ENCODE measurements at places on chromosomes 7 and 10. TPM values are rescaled to one million over a fixed set of nuclear protein-coding genes. Genes with fewer than 3 reads are reported as not detected.

GRCh38 chr7:117772421-117772820 lies 100.8 kb downstream of the CTTNBP2 start:
- DNase-seq: no peak

DNA sequence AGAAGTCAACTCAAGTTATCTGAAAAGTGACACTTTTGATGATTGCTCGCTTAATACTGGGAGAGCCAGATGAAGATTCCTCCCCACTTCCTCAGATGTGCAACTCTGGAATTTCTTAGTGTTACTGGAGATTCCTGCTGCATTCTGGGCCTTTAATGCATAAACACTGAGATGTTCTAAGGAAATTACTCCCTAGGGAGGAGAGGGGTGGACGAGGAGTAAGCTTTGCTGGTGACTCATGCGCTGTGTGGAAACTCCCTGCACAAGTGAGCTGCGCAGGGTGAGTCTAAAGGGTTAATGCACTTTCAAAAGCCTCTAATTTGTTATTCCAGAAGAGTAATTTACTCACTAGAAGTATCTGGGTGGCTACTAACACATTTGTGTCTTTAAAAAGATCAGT lies 46.3 kb downstream of the EGFR start:
- no peak for DNase-seq

DNA sequence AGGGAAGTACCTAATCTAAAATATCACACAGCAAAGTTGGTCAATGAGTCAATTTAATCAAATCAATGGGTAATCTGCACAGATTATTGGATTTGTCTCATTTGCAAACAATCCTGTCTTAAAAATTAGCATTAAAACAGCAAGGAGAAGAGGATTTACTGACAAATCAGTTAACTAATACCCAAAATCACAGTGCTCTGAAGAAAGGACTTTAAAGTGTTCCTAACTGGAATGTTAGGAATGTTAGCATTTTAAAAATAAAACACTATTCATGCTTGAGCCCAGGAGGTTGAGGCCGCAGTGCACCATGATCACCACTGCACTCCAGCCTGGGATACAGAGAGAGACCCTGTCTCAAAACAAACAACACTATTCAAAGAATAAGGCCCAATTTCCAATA lies 83.1 kb downstream of the CHCHD3 start:
- DNase-seq: no peak

DNA sequence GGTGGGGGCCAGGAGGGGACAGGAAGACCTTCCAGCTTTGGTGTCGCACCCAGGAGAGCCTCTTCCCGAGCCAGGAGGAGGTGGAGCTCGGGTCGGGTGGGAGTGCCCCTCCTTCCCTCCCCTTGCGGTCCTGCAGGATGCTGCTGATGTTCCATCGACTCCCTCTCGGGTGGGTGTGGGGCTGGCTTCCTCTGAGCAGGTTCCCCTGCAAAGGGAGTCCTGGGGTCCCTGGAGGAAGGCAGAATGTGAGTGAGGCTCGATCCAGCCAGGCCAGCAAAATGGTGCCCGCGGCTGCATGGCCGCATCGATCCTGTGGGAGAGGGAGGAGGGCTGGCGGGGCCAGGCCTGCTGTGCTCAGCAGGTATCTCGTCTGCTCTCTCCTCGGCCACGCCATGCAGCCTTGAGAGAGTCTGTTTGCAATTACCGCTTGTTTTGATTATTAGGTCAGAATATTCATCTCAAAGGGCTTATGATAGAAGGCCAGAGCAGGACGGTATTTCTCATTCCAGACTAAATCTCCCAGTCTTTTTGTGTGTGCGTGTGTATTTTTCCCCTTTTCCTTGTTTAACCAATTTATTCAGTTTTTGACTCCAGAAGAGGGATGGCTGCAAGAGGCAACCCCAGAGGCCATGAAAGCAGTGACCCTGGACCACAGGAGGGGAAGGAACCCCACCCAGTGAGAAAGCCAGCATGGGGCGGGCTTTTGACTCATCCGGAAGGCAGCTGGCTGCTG lies 137.3 kb upstream of the ZMIZ1 start:
- DNase-seq: no peak

The MSS51 gene
- 1.6 TPM for total RNA-seq

The HOXA6 gene
- total RNA-seq: 3.1 TPM

The JAKMIP3 gene
- total RNA-seq: 0.48 TPM

GRCh38 chr7:39154815-39155214 lies 177.1 kb downstream of the POU6F2 start:
- DNase-seq: no peak

GRCh38 chr7:81501220-81501619 lies 268.6 kb downstream of the HGF start:
- no peak for DNase-seq

The PON2 gene
- total RNA-seq: 54.7 TPM

The TFR2 gene
- total RNA-seq: 0.29 TPM

GRCh38 chr7:158128572-158128971 lies 459.1 kb downstream of the PTPRN2 start:
- peak; percentile 78 for DNase-seq

GRCh38 chr7:97495487-97495886 lies 236.4 kb upstream of the TAC1 start:
- no peak for DNase-seq

- DNase-seq: no peak
These were observed 14.0 kb downstream of the GATAD1 start for GRCh38 chr7:92461027-92462003.

All from mesenteric fat pad (tissue), 1 donor.